Right ventricle myocardium inferior (tissue), 1 donor: ENCODE measurements at places on chromosomes 6 and 20. TPM values are rescaled to one million over a fixed set of nuclear protein-coding genes. Genes with fewer than 3 reads are reported as not detected.

SYNDIG1 gene
- 15.8 TPM for total RNA-seq

GRCh38 chr20:44861531-44862006 lies 23.9 kb upstream of the YWHAB start:
- no peak for DNase-seq

RSPH9 gene
- 0.11 TPM for total RNA-seq

DNA sequence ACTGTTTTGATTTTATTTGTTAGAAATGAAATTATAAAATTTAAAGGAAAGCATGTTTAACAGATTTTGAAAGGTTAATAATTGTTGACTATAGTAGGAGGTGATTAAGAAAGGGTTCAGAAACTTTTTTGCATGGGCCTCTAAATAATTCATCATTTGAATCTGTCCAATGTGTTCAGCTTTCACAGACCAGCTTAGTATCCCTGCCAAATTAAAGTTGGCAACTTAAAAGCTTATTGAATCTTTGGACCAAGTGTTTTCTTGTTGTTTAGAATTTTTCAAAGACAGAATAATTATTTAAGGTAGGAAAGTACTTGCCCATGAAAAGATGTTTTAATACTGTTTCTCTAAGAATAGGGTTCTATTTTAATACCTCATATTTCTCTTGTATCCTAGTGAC lies 466.0 kb downstream of the GJA1 start:
- DNase-seq, result no peak

CFAP206 gene
- 0.11 TPM for total RNA-seq

CDK5RAP1 gene
- total RNA-seq, result 18.3 TPM

GRCh38 chr6:45479834-45480751 lies 102.4 kb upstream of the SUPT3H start:
- DNase-seq, result no peak

DNA sequence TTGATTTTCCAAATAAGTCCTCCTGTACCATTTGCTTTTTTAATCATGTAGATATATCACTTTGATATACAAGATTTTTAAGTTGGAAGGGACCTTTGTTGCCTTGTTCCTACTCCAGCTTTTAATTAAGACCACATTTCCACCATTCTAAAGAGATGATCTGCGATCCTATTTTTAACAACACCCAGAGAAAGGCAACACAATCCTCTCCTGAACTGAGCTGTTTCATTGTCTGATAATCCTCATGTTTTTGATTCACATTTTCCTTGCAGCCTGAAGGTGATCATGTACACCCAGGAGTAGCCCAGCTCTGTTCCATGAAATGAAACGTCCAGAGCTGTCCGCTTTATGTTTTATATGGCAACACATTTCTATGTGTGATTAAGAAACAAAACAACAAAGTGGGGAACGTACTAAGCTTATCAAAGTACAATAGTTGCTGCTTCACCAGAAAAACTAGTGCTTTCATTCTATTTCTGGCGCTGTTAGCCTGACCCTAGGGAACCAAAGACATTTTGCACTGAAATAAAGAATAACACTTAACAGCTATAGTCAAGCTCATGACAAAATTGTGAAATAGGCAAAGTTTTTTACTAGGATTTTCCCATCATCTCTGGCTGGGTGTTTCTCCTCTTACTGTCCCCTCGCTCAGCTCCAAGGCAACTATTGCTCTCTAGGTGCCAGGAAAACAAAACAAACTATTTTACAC lies 22.6 kb upstream of the TRAF3IP2 start:
- DNase-seq, result no peak

DNA sequence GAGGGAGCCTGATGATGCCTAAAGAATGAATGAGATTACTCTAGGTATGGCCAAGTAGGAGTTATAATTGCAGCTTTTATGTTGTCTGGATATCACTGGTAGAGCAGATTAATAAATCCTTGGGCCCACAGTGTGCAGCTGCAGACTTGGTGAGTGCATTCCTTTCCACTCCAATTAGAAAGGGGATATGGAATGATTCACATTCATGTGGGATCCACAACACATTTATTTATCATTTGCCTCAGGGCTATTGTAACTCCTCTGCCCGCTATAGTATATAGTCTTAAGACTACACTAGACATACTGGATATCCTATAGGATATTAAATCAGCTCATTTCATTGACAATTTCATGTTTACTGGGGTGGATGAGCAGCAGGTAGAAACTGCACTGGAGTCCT lies 11.6 kb upstream of the HLA-G start:
- DNase-seq, result no peak

- DNase-seq, result no peak
These were observed 187.3 kb upstream of the TENT5A start for GRCh38 chr6:81939766-81940165.

TP53RK gene
- total RNA-seq, result 5.6 TPM

FAM209A gene
- not detected for total RNA-seq

DNA sequence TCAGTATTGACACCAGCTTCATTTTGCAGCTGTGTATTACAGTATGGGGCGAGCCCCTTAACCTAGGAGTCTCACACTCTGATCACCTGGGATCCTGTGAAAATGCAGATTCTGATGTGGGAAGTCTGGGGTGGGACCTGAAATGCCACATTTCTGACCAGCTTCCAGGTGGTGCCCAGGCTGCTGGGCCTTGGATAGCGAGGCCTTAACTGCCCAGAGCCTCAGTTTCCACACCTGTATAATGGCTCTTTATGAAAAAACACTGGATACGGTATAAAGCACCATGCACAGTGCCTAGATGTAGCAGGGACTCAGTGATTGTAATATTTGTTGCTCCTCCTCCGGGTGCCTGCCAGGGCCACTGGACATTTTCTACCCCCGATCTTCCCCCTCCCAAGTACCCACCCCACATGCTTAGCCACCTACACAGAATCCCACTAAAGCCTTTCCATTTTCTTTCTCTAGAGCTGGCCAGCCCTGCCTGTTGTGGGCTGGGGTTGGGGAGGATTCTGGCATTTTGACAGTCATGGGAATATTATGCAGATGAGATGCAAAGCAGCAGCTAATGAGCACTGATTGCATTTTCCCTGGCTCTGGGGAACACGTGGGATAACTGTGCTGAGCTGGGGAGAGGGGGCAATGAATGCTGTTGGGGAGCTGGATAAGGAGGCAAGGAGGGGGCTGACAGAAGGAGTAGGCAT lies 44.8 kb downstream of the SPDEF start:
- no peak for DNase-seq

DNA sequence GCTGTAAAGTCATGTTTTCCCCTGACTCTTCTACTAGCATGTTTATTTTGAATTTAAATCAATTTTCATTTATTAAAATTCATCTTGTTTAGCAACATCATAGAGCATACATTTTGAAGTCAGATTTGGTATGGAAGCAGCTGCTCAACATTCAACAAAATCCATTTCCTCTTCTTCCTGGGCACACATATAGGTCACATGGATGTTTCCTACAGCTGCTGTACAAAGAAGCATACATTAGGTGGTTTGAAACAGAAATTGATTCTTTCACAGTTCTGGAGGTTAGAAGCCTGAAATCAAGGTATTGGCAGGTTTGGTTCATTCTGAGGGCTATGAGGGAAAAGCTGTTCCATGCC lies 495.2 kb downstream of the RFPL4B start:
- no peak for DNase-seq

DNA sequence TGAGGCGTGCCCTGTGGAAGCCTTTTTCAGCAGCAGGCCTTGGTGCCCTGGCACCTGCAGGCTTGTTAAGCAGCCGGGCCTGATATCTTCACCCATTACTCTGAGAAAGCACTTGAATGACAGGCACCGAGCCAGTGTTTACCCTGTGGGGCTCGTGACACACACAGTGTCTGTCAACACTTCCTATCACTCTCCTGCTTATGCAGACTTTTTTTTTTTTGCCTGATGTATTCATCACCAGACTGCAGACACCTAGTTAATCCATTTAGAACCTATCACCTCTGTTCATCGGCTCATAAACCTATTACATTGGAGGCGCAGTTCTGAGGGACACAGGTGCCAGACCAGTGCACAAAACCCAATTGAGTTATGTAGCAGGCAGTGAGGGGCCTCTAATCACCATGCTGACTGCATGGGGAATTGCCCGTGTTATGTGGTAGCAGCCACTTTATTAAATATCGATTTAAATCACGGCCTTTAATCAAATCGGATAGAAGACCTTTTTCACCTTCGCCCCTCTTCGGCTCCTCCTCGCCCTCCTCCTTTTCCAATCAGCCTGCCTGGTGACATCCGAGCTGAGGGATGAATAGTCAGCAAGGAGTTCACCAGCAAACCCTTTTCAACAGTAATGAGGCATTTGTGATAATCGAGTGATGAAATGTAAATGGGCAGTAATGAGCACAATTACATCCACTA lies 962.9 kb upstream of the SLC35B3 start:
- DNase-seq, result peak; percentile 75

- DNase-seq, result no peak
These were observed 244.7 kb upstream of the PRND start for GRCh38 chr20:4476903-4477500.

GRCh38 chr6:16183187-16183664 lies 54.3 kb downstream of the MYLIP start:
- no peak for DNase-seq

DNA sequence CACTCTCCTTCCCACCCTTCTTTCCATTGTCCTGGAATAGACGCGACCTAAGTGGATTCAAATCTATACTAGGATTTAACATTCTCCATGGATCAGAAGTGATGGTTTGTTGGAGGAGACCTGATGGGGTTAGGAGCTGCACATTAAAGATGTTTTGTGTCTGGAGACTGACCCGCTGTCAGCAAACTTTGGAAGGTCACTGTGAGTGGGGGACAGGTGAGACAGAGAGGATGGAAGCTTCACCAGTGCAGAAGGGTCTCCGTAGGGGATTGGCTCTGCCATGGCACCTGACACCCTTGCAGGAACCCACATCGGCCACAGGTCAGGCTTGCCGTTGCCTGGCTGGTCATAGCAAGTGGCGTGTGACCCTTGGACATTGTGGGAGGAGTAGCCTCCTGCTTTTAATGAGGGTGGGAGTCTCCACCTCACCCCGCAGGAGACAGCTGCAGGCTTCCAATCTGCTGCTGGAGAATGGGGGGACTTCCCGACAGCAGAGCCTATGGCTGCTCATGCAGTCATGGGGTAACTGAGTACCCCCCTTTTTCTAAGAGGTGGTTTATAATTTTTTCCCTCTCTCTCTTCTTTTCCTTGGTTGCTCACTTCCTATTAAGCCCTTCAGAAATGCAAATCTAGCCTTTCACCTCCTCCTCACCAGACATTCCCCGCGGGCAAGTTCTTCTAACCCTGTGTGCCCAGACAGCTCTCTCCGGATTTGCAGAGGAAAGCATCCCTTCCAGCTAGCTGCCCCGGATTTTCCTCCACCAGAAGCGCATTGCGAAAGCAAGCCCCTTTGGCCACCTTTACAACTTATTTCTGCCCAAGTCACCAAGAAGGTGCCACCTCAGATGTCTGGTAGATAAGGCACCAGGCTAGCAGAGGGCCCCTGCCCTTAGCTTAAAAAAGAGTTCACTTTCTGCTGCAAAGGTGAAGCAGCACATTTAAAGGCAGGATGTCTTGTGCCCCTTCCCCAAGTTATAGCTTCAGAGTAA lies 53.5 kb downstream of the DACT2 start:
- no peak for DNase-seq

RIN2 gene
- 54.5 TPM for total RNA-seq

GRCh38 chr6:134816780-134817179 lies 133.1 kb downstream of the ALDH8A1 start:
- no peak for DNase-seq

DNA sequence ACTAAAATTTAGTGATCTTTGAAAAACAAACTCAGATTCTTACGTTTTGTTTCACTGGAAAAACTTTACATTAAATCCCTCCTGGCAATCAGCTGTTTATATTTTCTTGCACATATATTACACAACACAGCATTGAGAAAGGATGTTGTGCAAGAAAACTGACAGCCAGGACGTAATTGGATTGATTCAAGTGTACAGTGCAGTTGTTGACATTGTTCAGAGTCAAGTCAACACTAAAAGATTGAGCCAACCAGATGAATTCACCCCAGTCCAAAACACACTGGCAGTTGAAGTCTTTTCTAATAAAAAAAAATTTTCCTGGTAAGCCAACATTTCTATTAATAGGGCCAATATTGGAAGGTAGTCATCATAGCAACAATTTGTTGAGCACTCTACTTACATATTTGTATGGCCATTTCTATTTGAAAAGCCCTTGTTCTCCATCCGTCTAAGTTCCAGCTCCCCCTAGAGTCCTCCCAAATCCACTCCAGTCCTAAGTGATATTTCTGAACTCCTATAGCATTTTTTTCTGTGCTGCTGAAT lies 20.9 kb upstream of the VNN1 start:
- no peak for DNase-seq

LY6G5B gene
- 3.9 TPM for total RNA-seq
